Spinal cord (tissue), 10 donors: ENCODE measurements at places on chromosomes 1 and 21. TPM values are rescaled to one million over a fixed set of nuclear protein-coding genes. Genes with fewer than 3 reads are reported as not detected.

NFASC gene
- 173 TPM for polyA plus RNA-seq

LYPLAL1 gene
- 28.7 TPM for polyA plus RNA-seq

ARHGEF16 gene
- 1.7 TPM for polyA plus RNA-seq

NBPF19 gene
- polyA plus RNA-seq: 8.6 TPM

LRRC38 gene
- 4.8 TPM for polyA plus RNA-seq

FCRL5 gene
- polyA plus RNA-seq: not detected

LCK gene
- 0.27 TPM for polyA plus RNA-seq

PKLR gene
- 0.14 TPM for polyA plus RNA-seq
